ENCODE measurements at places on chromosomes 11 and 22.

GRCh38 chr11:101010899-101011298 lies 118.7 kb downstream of the PGR start:
- no peak for DNase-seq

DNA sequence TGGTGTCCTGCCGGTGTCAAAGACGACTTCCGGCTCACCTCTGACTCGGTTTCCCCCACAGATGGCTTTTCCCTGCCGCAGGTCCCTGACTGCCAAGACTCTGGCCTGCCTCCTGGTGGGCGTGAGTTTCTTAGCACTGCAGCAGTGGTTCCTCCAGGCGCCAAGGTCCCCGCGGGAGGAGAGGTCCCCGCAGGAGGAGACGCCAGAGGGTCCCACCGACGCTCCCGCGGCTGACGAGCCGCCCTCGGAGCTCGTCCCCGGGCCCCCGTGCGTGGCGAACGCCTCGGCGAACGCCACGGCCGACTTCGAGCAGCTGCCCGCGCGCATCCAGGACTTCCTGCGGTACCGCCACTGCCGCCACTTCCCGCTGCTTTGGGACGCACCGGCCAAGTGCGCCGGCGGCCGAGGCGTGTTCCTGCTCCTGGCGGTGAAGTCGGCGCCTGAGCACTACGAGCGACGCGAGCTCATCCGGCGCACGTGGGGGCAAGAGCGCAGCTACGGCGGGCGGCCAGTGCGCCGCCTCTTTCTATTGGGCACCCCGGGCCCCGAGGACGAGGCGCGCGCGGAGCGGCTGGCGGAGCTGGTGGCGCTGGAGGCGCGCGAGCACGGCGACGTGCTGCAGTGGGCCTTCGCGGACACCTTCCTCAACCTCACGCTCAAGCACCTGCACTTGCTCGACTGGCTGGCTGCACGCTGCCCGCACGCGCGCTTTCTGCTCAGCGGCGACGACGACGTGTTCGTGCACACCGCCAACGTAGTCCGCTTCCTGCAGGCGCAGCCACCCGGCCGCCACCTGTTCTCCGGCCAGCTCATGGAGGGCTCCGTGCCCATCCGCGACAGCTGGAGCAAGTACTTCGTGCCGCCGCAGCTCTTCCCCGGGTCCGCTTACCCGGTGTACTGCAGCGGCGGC lies 5.5 kb downstream of the B3GNT6 start:
- DNase-seq: no peak

- DNase-seq: no peak
Observed at GRCh38 chr11:100093698-100094097, 593.4 kb upstream of the ARHGAP42 start.

DNA sequence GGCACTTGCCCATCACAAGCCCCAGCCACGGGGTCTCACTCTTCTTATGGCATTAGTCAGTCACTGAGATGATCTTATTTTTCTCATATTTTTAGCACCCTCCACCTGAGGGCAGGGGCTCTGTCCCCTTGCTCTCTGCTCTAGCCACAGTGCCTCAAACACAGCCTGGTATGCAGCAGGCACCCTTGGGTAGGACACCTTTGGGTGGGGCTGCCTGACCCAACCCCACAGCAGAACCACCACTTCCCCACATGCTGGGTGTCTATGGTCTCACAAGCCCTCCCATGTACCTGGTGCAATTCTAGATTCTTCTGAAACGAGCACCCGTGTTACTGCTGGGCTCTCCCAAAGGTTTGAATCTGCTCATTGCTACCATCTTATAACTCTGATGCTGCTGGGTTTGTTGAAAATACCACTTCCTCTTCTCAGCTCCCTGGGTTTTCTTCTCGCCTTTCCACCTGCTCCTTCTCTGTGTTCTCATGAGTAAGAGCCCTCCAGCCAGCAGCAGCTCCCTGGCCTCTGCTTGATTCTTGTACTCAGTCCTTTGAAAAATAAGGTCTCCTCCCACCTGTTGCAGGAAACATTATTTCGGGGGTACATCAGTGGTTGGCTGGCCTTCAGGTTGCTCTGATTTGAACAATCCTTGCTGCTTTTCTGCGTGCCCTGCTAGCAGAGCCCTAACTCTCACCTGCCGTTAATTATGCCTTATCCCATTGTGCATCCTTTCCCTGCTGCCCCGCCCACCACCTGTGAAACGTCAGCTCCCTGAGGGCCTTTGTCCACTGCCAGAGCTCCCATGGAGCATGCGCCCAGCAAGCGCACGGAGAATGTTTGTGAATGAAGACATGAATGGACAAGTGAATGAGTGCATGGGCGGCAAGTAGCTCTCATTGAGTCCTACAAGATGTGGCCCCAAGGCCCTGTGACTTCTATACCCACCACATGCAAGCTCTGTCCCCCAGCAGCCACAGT lies 1181.6 kb downstream of the TBC1D22A start:
- DNase-seq: no peak

DNA sequence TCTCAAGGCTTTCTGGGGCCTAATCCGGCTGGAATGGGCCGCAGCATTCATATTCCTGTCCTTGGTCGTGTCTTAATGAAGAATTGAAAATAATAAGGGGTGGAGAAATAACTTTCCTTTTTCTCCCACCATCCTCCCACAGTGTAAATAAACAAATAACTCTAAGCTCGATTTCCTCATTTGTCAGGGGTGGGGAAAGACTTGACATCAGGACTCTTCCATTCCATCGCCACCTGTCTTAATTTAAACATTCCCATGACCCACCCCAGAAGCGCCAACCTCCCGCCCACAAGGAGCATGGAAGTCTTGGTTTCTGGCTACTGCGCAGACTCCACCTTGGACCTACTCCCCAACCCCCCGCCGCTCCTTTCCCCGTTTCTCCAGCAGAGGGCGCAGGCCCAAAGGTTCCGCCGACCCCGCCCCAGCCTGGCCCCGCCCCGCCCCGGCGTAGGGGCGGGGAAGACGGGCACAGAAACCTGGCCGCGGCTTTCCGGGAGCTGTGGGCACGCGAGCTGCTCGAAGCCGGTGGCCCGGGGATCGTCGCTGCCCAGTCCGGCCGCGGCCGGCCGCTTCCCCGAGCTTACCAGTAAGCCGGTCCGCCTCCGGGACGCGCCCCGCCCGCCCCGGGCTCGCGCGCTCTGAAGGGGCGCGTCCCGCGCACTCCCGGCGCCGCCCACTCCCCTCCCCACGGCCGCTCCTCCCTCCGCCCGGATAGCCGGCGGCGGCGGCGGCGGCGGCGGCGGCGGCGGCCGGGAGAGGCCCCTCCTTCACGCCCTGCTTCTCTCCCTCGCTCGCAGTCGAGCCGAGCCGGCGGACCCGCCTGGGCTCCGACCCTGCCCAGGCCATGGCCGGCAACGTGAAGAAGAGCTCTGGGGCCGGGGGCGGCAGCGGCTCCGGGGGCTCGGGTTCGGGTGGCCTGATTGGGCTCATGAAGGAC lies at the start of gene CBL:
CBL (plus strand) TSS at position 766 of the 937 bp plus-strand sequence; CDS start at position 845, 79 bp downstream.
- DNase-seq: peak; percentile 97

DNA sequence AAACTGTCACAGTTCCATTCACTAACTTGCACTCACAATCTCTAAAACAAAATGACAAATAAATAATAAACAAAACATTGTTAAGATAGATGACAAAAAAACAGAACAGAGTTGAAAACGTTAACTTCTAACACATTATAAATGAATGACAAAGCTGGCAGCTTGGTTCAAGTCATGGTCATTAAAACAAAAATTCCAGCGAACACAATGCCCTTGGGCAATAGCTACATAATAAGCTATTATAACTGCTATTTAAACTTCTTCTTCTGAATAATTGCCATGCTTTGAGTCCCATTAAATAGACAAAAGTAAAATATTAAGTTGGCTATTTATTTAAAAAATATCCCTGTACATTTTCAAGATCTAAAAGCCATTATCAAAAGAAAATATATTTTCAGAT lies 54.7 kb downstream of the PICALM start:
- no peak for DNase-seq

- no peak for DNase-seq
Observed at GRCh38 chr22:42884616-42885375, 27.7 kb upstream of the ARFGAP3 start.

DNA sequence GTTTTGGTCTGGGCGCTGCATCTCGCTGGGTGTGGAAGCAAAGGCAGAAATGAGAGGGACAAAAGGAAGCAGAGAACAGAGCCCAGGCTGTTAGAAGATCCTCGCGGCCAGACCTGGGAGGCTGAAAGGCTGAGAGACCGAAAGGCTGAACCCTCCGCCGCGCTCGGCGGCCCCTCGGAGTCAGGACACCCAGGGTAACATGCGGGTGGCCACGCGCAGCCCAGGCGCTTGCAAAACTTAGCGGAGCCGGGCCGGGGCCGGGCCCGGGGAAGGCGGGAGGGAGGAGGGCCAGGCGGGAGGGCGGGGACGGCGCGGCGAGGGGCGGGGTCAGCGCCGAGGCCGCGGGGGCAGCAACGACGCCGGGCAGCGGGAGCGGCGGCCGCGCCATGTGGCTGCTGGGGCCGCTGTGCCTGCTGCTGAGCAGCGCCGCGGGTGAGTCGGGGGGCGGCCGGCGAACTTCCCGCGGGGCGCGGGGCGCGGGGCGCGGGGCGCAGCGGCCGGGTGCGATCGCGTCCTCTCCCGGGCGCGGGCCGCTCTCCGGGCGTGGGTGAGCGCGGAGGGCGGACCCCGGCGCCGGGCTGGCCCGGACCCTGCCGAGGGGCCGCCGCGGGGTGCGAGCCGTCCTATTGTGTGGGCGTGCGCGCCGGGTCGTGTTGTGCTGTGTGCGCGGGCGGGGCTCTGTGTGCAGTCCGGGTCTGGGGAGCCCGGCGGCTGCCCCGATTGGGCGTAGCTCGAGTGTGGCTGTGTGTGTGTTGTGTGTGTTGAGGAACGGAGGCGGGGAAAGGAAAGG lies at the start of gene LDLRAD3:
LDLRAD3 (plus strand) TSS at position 350 of the 790 bp plus-strand sequence; CDS start at position 387, 37 bp downstream.
- DNase-seq: peak; percentile 36

- no peak for DNase-seq
Observed at GRCh38 chr11:68077617-68078582, 39.1 kb downstream of the TCIRG1 start.

GRCh38 chr11:126683766-126684728 lies 316.5 kb downstream of the KIRREL3 start:
- no peak for DNase-seq

DNA sequence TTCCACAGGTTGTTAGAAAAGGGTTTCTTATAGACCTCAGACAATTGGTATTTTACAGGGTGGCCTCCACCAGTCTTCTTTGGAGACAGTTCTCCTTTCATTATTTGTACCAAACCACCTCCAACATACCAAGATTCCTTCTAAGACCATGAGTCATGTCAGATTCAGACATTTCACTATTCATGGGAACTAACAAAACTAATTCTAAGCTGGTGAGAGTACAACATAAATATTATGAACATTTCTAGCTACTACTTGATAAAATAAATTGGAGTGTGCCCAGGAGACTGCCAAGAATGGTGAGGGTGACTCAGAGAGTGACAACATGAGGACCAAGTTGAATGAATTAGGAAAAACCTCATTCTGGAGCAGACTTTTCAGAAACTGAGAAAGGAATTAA lies 494.6 kb upstream of the LRRC4C start:
- no peak for DNase-seq

DNA sequence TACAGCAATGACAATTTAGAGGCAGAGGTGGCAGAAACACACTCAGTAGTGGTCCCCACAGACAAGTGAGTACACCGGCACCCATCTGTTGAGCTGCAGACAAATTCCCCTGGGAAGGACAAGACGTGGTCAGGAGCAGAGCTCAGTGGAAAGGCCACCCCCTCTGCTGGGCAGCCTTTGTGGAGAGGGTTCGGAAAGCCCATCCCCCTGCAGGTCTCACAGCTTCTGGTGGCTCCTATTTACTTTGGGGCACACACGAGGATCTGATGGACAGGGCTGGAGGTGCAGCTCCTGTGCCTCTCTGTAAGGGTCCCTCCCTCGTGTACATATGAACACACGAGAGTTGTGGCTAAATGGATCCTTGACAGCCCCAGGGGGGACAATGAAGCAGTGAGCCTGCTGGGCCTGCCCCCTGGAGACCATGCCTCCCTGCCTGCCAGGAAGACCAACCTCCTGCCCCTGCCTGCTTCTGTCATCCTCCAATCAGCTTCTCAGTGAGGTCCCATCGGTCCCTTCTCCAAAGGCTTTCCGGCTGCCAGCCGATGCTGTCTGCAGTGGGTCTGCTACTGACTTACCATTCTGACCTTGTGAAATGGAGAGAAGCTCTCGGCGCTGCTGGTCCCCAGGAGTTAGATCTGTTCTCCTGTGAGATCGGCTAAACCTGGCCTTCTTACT lies 161.5 kb downstream of the CACNA1I start:
- DNase-seq: no peak

DNA sequence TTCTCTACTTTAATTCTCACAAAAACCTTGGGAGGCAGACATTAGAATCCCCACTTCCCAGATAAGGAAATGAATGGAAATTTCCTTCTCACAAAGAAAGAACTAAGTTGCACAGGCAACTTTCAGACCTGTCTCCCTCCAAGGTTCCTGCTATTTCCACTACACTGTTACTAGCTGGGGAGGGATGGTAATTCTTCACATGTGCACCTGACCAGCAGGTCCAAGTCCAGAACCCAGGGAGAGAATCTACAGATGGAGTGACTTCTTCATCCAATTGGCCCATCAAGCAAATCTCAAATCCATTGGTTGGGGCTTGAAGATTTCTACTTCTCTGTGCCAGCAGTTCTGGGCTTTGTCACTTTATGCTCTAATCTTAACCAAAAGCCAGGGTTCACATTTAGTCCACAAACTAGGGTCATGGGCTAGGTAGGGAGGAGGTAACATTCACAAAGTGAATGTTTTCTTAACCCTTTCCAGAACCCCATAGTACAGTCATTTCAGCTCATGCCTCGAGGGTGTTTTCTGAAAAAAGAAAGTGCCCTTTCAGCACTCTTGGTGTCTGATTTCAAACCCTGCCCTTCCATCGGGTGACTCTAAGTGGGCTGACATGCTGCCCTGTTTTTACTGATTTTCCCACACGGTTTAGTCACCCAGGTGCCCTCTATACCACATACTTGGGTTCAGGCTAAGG lies 2.7 kb downstream of the POU2AF1 start:
- no peak for DNase-seq

Measured in stimulated activated CD8-positive, alpha-beta memory T cell treated with anti-CD3 and anti-CD28 coated beads, Interleukin-2, amount 100 ng/mL, for 48 hours (primary cell).